ENCODE measurements at places on chromosomes 7 and 10.
A peak's percentile ranks its signal among the peaks of the same experiment; 100 is the strongest.

GRCh38 chr7:27883696-27884095, 143.7 kb downstream of the TAX1BP1 start:
- DNase-seq: no peak

- peak; percentile 31 for DNase-seq
Observed at GRCh38 chr7:2633538-2634266, 1.9 kb downstream of the TTYH3 start.

DNA sequence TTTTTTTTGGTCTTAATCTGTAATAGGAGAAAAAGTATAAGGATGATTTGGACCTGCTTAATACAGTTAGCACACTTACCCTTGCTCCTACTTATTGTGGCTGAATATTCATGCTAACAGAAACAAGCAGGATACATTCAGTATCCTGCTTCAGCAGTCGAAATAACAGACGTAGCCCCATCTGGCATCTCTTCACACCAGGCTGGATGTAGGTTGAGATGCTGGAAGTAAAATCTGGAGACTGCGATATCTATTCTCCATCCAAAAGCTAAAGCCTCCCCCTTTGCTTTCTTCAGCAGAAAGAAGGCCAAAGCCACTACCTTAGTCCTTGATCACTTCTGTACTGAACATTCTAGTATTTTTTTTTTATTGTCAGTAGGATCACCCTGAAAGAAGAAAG, 537.4 kb downstream of the AUTS2 start:
- no peak for DNase-seq

GRCh38 chr10:6402349-6402709, 177.7 kb downstream of the PRKCQ start:
- DNase-seq: no peak

- no peak for DNase-seq
Observed at GRCh38 chr7:128265156-128265905, 24.3 kb downstream of the LEP start.

GRCh38 chr7:29255906-29256692, 61.5 kb downstream of the CHN2 start:
- DNase-seq: no peak

DNA sequence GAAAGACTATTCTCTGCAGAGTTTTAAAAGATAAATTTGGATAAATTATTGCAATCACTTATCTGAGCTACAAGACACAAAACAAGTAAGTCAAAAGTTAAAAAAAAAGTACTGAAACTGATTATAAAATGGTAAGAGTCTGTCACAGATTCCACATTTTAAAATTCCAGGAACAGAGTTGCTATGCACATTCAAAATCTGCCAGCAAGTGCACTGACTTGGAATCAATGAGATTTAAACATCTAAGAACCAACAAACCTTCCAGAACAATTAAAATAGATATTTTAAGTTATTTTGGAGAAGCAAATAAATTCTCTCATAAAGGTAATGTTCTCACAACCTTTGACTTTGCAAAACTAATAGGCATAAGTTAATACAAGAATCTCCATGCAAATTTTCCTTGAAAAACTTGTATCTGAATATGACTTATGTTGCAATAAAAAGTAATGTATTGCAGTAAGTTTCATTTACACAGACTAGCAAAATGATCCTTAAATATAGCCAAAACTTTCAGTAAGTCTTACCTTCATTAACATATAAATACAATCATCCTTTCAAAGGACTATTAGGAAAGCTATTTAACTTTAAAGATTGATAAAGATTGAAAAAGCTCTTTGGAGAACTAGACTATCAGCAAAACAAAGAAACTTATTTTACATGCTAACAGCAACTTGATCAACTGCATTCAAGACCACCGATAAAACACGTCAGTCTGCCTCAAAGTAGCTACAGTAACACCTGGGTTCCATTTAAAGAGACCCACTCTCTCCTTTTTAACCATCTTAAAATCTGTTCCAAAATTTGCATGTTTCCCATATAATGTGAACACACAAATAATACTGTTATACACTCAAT, 4.4 kb downstream of the ETV1 start:
- no peak for DNase-seq

DNA sequence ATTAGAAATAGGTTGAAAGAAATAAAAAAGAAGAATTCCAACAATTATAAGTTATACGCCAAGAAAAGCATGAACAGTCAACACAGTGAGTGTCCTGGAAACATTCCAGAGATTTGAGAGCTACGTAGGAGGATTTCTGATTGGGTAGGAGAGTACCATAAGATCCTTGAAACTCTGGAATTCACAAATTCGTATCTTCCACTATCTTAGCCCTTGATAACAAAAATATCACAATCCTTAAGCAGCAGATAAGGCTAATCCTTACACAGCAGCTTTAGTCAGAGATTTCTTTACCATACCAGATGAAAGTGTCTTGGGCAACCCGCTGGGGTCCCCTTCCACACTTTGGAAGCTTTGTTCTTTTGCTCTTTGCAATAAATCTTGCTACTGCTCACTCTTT, 8.2 kb downstream of the TPK1 start:
- DNase-seq: no peak

DNA sequence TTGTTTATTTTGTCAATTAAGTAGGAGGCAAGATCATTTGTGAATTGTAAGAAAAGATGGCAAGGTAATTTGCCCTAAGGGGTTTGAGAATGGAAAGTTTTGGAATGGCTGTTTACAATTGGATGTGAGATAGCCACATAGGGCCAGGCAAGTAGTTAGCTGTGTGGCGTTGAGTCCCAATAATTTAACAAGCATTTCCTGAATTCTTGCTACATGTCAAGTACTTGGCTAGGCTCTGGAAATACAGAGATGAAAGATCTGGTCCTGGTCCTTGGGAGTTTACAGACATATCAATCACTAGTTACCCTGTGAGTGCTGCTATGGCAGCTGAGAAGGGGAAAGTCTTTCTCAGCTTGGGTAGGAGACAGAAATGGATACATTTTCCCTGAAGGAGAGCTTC, 401.6 kb downstream of the SUGCT start:
- DNase-seq: no peak

- DNase-seq: no peak
Observed at GRCh38 chr10:122464250-122464510, 2.8 kb downstream of the HTRA1 start.
